Activated CD8-positive, alpha-beta T cell treated with anti-CD3 and anti-CD28 coated beads for 36 hours (primary cell): ENCODE measurements at places on chromosomes 6 and 20. TPM values are rescaled to one million over a fixed set of nuclear protein-coding genes. Genes with fewer than 3 reads are reported as not detected.

GRCh38 chr6:38404355-38404754 is 235.4 kb downstream of the BTBD9 start:
- DNase-seq, result no peak

- no peak for DNase-seq
These were observed 7.6 kb downstream of the RPS21 start for GRCh38 chr20:62394248-62395245.

GRCh38 chr20:9241721-9242427 is 173.0 kb downstream of the PLCB4 start:
- no peak for DNase-seq

SPEF1 gene
- 0.23 TPM for total RNA-seq

PGC gene
- total RNA-seq, result not detected

FABP7 gene
- total RNA-seq, result not detected

OLIG3 gene
- 0.67 TPM for total RNA-seq

VSX1 gene
- total RNA-seq, result not detected

DNA sequence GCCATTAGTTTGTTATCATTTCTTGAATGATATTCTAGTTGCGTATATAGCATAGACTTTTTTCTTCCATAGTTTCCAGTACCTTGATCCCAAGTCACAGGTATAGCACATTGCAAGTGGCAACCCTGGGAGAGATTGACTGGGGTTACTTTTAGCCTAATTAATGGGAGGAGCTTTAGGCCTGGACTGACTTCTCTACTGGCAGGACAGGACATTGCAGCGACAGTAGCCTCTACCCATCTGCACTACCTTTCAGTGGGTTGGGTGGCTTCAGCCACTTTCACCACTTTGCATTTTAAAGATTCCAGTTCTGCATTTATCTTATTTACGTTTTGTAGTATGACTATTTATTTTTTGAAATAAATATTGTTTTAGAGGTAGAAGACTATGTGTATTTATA is 320.3 kb downstream of the RIMS1 start:
- DNase-seq, result no peak

GRCh38 chr6:136783495-136784270 is 8.6 kb downstream of the MAP3K5 start:
- no peak for DNase-seq

EYA4 gene
- not detected for total RNA-seq

DNA sequence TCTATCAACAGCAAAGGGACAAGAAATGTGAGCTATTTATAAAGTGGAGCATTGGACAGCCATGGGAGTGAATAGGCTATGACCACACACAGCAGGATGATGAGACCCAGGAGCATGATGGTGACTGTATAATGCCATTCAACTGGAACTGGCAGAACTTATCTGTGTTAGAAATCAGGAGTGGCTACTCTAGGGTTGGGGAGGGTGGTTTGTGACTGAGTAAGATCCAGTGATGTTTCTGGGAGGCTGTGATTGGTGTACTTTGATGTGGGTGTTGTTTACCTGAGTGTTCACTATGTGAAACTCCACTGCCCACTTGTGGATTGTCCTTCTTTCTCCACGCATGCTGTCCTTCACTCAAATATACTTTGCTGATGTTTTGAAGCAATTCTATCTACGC is 11.5 kb upstream of the HLA-B start:
- DNase-seq, result no peak

- no peak for DNase-seq
These were observed 253.2 kb downstream of the HAO1 start for GRCh38 chr20:7687065-7687464.

DAAM2 gene
- not detected for total RNA-seq

PTCHD4 gene
- total RNA-seq, result not detected

SYCP2 gene
- total RNA-seq, result 3.9 TPM

PRKN gene
- 1.2 TPM for total RNA-seq

COL20A1 gene
- not detected for total RNA-seq

GRCh38 chr6:127923135-127923534 is 22.3 kb upstream of the THEMIS start:
- DNase-seq, result no peak

C6orf132 gene
- total RNA-seq, result 0.18 TPM

DYNLT2 gene
- 2.4 TPM for total RNA-seq

GRCh38 chr6:31874084-31874670 is 4.6 kb downstream of the SLC44A4 start:
- no peak for DNase-seq

XPO5 gene
- total RNA-seq, result 92.6 TPM

- no peak for DNase-seq
These were observed 25.5 kb downstream of the NPEPL1 start for GRCh38 chr20:58718121-58718563.
